ENCODE measurements at places on chromosomes 7 and 10.
A peak's percentile ranks its signal among the peaks of the same experiment; 100 is the strongest.

DNA sequence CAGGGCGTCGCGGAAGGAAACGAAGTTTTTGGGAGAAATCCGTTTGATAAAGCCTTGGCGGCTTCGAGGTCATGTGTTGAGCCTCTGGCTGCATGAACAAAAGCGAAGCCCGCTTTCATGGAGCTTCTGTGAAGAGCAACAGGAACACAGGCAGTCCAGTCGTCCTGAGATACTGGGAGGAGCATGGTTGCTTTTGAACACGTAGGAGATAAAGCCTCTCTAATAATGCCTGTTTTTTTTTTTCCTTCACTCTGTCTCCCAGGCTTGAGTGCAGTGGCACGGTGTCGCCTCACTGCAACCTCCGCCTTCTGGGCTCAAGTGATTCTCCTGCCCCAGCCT lies 473 bp upstream of the ZNF32 start:
- no peak for DNase-seq

GRCh38 chr10:59623133-59624121 lies 86.2 kb downstream of the SLC16A9 start:
- DNase-seq: no peak

DNA sequence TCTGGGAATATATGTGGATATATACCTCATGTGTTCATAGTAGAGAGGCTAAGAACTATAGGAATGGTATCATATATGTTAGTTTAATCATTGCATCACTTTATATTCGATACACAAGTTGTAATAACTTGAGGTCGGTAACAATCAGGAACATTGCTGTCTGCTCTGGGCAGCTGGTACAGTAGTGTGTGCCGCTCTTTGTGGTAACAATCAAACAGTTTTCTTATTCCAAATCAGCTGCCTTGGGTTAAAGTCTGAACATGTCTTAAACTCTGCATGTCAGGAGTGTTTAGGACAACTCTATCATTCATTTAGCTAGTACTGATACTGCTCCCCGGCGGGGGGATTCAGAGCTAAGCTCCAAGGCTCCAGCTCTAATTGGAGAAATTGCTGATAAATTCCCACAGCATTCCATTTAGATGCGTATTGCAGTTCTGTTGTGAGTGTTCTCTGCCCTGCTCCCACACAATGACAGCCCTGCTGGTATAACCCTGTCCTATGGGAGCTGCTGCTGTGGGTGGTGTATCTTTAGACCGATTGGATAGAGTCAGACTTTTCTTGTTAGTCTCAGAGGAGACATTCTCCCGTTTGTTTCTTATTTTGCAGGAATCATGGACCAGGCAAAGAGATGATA lies 707.5 kb upstream of the FZD8 start:
- DNase-seq: peak; percentile 7

DNA sequence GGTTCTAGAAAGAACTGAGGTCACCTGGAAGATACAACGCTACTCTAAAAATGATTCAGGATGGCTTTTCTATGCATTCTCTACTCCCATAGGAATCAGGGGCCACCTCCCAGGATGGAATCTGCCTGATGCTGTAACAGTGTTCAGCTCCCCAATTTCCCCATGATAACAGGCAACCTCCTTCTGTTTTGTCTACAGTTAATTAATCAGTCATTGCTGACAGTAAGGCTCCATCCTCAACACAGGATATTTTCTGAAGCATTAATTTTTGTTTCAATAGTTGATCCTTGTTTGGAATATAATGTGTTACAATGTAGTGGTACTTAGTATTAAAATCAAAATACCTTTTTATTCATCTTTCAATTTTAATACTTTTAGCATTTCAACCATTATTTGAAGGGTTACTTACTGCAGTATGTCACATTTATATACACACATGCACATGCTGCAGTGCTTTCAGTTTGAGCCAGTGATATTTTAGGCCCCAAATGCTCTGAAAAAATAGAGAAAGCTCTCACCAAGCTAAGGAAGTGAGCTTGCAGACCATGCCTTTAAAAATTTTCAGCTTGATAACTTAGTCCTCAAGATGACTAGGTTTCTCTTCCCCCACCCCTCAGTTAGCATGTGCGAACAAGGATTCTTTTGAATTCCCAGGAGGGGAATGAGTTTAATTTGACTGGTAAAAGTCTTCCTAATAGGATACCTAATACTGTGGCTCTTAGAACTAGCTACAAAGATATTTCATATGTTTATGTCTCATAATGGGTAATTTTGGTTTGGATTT lies 592 bp upstream of the PIK3CG start:
- DNase-seq: no peak

DNA sequence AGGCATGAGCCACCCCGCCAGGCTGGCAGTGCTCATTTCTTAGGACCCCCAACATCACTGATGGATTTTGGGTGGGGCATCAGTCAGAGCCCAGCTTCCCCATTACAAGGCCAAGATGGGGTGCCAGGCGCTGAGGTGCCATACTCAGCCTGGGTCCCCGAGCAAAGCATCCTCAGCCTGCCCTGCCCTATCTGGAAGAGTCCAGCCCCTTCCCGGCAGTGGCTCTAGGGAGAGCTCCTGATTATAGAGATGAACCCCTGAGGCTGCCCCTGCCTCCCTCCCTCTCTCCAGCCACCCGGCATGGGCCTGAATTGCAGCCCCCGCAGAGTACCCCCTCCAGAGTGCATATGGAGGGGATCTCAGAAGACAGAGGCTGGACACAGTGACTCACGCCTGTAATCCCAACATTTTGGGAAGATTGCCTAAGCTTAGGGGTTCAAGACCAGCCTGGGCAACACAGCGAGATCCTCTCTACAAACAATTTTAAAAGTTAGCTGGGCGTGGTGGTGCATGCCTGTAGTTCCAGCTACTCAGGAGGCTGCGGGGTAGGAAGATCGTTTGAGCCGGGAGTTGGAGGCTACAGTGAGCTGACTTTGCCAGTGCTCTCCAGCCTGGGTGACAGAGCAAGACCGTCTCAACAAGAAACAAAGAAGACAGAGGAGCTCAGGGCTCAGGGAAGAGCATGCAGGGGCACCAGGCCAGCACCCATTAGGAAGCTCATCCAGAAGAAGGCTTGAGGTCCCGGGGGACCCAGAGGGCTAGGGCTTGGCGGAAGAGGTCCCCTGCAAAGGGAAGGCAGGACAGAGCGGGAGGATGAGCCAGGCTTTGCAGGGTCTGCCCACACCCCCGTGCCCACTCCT lies 13.3 kb downstream of the LAT2 start:
- no peak for DNase-seq

DNA sequence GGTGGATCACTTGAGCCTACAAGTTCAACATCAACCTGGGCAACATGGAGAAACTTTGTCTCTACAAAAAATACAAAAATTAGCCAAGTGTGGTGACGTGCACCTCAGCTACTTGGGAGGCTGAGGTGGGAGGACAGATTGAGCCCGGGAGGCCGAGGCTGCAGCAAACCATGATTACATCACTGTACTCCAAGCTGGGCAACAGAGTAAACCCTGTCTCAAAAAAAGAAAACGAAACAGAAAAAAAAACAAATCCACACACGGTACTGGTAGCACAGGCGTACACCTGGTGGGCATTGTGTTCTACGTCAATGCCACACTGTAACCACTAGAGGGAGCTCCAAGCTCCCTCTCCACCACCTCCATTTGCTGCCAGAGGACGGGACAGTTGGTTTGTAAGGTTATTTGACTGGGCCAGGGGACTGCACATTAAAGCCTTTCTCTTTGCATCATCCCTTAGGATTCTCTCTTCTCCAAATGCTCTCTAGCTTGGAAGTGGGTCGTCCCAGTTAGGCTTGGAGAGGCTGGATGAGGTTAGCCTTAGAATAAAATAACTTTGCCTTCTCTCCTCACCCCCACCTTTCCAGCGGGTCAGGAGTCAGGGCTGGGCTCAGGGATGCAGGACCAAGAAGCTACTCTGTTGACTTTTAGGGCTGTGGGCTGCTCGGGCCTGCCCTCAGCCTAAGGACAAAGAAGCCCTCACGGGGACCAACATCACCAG lies 130.8 kb downstream of the SORBS1 start:
- no peak for DNase-seq

- peak; percentile 90 for DNase-seq
Observed at GRCh38 chr7:911791-912480, 35.6 kb downstream of the GET4 start.

DNA sequence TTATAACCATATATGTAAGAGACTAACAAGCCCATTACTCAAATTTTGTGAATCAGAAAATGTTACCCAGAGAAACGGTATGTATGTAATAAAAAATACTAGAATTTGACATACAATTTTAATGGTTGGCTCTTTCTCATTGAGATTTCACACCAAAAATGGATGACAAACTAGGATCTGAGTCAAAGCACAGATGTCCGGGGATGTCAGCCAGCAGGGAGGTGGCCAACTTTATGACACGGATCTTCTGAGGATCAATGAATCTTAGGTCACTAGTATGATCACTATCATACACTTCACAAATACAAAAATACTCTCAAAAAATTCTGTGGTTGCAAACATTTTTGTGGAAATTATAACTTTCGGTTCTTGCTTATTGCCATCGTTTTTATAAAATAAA lies 173.5 kb upstream of the NFE2L3 start:
- no peak for DNase-seq

DNA sequence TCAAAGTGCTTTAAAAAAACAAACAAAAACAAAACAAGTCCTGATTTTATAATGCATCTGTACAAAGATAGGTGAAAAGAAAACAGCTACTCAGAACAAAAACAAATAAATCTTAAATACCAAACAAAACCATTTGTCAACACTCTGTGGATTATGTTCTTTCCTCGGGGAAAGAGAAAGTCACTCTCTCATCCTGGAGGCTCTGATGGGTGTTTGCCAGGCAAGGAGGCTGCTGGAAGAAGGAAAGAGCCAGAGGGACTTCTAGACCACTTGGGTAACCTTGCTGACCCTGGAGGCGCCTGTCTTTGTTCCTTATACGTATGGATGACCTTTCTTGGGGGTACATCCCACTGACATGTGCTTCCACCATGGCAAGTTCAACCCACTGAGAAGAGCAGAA lies 92.8 kb downstream of the ZRANB1 start:
- DNase-seq: no peak

GRCh38 chr7:134396031-134396430 lies 62.9 kb downstream of the AKR1B1 start:
- no peak for DNase-seq

GRCh38 chr7:25802473-25802872 lies 349.5 kb upstream of the NFE2L3 start:
- DNase-seq: no peak

DNA sequence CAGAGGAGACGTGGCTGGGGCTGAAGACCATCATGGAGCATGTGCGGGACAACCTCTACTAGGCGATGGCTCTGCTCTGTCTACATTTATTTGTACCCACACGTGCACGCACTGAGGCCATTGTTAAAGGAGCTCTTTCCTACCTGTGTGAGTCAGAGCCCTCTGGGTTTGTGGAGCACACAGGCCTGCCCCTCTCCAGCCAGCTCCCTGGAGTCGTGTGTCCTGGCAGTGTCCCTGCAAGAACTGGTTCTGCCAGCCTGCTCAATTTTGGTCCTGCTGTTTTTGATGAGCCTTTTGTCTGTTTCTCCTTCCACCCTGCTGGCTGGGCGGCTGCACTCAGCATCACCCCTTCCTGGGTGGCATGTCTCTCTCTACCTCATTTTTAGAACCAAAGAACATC lies 22.0 kb upstream of the CPA5 start:
- DNase-seq: no peak

DNA sequence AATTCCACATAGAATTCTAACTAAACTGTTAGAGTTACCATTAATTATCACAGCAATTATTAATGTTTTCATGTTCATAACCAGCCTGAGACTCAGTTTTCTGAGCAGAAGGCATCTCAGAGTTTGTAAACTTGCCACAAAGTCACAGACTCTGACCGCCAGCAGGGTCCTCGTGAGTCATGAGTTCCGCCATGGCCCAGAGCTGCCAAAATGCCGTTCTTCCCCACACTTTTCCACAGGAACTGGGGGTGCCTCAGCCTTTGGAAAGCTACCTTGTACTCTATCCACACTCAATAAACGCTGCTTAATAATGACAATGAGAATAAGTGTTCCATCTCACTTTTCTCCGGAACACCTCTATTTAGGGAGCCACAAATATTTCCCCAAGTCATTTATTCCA lies 22.1 kb upstream of the INHBA start:
- no peak for DNase-seq

GRCh38 chr10:68871105-68871711 lies 29.9 kb upstream of the DDX50 start:
- no peak for DNase-seq

DNA sequence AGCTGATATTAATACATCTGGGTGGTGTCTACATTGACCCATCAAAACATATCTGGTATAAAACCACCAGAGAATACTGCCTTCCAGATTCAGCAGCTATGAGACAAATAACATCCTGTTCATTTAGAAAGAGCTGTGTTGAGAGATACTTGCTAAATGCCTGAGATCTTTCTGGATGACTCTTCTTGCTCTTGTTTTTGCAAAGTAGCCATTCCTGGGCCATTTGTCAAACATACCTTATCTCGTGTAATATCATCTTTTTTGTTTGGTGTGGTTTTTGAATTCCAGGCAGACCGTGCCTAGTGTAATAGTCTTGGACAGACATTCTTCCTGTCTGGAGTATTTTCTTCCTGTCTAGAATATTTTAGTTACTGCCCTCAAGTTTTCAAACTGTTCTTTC lies 74.7 kb upstream of the PRR15 start:
- DNase-seq: no peak

- no peak for DNase-seq
Observed at GRCh38 chr10:97836446-97836845, 13.2 kb upstream of the GOLGA7B start.

- DNase-seq: peak; percentile 42
Observed at GRCh38 chr10:109931163-109931562, 7.9 kb upstream of the XPNPEP1 start.

GRCh38 chr10:77925795-77926565 lies 575 bp downstream of the DLG5 start:
- no peak for DNase-seq

DNA sequence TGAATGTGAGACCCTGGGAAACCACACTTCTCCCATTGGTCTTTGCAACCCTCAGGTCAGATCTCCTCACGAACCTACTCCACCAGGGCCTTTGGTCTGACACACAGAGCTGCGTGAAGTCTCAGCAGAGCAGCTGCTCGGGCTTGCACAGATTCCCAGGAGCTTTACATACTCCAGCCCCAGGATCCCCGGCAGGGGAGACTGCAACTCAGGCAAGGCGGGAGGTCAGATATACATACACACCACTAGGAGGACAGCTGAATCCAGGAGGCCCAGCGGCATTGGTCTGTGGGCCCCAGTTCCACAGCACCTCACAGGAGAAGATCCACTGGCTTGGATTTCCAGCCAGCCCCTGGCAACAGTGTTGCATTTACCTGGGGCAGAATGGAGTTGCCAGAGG lies 239.2 kb downstream of the GPAM start:
- DNase-seq: no peak

GRCh38 chr10:77105761-77106221 lies 531.8 kb downstream of the KCNMA1 start:
- no peak for DNase-seq

- DNase-seq: no peak
Observed at GRCh38 chr10:1661859-1662437, 75.4 kb downstream of the ADARB2 start.

- no peak for DNase-seq
Observed at GRCh38 chr7:13036256-13036780, 348.9 kb downstream of the ARL4A start.

- no peak for DNase-seq
Observed at GRCh38 chr10:74293686-74294371, 142.8 kb downstream of the ADK start.

GRCh38 chr7:43790006-43790405 lies 31.5 kb downstream of the BLVRA start:
- DNase-seq: no peak

GRCh38 chr7:151934584-151934983 lies 21.7 kb upstream of the GALNTL5 start:
- DNase-seq: no peak

Measured in putamen (tissue), 1 donor.